NCI-H748 treated with DMSO at 0.1 percent for 48 hours (cell line): ENCODE measurements at places on chromosomes 2 and 18.

- DNase-seq = no peak
These were observed 30.9 kb upstream of the IL37 start for GRCh38 chr2:112880091-112880531.

DNA sequence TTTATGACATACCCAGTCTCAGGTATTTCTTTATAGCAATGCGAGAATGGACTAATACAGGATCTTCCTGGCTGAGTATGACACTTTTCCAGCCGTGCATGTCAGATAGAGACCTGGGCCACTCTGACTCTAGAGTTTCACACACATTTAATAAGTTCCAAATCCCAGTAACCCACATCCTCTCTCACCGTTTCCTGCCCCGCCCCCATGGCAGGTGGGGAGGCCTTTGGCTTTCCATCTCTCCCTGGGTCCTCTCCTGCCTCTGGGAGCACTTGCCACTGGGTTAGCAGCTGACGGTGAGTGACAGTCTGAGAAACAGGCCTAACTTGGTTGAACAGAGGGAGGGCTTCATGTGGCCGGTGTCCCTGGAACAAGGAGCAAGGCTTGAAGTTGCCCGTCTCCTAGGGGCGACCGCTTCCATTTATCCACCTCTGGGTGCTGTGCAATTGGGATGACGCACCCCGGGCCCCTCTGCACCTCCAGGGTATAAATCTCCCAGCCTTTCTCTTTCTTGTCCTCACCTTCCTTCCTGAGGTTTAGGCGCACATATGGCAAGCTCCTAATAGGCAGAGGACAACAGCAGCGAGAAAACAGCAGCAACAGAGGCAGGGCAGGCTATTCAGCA lies 152.7 kb upstream of the HDAC4 start:
- DNase-seq = no peak

DNA sequence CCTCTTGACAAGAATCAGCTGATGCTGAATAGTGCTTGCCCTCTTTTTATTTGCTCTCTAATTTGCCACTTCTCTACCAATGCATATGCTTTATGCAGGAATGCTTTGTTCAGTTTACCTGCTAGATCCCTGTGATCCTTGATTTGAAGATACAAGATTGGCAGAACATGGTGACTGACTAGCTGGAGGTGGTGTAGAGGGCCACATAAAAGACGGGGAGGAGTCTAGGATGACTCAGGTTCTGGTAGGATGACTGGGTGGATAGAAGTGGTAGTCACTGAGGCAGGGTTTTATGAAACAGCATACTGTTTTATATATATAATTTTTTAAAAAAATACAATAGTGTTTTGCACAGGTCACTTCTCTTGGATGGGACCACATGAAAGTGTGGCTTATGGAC lies 6.3 kb upstream of the ADGRF3 start:
- DNase-seq = no peak

DNA sequence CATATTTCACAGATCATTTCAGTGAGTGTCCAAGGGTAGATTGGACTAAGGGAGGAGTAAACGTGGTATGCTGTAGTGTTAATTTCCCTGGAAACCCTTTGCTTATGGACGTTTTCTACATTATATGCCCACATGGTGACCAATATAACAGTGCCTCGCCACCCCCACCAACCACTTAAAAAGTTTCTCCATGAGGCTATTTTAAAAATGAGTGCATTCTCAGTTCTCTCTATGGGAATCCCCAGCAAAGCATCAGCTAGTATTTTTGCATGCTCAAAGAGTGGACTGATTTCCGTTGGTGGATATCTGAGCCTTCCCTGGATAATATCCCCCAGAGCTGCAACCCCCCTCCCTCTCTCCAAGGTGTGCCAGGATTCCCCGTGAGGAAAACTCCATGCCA lies 73.2 kb downstream of the TGFA start:
- DNase-seq = no peak

GRCh38 chr2:127097471-127097765 lies 9.5 kb downstream of the BIN1 start:
- DNase-seq = no peak

- DNase-seq = no peak
These were observed 91.4 kb upstream of the IL1R2 start for GRCh38 chr2:101900375-101900774.

GRCh38 chr2:132754392-132754791 lies 84.4 kb upstream of the LYPD1 start:
- no peak for DNase-seq

DNA sequence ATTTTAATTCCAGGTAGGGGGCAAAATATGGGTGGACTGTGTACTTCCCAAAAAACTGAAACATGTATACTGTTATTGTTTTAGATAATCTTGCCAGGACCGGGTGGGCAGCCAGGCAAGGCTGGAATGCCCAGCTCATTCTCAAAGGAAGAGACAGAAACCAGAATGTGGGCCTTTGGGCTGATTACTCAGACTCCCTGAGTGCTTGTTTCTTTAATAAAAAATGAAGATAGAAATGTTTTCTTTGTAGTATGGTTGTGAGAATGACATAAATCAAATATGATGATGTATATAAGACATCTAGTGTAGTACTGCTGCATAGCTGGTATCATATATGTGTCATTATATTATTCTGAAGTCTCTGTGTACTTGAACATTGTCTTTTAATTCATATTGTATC lies 231.6 kb upstream of the NT5C1B start:
- no peak for DNase-seq

DNA sequence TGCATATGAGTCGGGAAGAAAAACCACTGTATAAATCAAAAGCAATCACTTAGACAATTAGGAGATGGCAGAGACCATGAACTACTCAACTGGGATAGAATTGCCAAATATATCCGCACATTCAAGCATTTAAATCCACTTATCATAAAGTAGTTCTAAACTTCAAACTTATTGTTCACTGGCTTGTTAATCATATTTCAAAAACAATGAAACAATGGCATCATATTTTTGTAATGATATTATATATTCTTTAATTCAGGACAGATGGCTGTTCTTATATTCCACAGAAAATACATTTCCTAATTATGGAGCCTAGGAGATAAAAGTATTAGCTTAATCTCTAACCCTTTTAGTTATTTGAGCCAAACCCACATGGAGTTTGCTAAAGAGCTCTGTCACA lies 263.6 kb downstream of the CTNNA2 start:
- no peak for DNase-seq

GRCh38 chr2:74488643-74489481 lies 6.0 kb downstream of the TTC31 start:
- DNase-seq = no peak

- no peak for DNase-seq
These were observed 140.1 kb downstream of the NOL4 start for GRCh38 chr18:34084635-34085034.

DNA sequence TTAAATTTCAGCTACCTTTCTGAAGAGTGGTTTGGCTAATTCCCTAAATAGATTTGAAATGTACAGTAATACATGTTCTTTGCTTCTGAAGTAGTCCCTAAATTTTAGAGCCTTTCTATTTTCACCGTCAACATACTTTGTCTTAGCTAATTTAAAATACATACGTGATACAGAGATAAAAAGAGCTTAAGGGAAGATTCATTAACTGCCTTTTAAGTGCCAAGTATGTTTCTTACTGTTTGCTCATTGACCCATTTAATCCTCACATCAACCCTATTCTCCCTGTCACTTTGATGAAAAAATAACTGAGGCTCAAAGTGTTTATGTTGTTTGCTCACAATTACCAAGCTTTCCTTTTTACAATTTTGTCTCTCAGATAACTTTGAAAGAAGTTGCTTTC lies 118.6 kb upstream of the CDH7 start:
- no peak for DNase-seq

- no peak for DNase-seq
These were observed 124.6 kb upstream of the TTC39C start for GRCh38 chr18:23889907-23890306.

GRCh38 chr2:942775-943460 lies 7.7 kb upstream of the SNTG2 start:
- DNase-seq = no peak

DNA sequence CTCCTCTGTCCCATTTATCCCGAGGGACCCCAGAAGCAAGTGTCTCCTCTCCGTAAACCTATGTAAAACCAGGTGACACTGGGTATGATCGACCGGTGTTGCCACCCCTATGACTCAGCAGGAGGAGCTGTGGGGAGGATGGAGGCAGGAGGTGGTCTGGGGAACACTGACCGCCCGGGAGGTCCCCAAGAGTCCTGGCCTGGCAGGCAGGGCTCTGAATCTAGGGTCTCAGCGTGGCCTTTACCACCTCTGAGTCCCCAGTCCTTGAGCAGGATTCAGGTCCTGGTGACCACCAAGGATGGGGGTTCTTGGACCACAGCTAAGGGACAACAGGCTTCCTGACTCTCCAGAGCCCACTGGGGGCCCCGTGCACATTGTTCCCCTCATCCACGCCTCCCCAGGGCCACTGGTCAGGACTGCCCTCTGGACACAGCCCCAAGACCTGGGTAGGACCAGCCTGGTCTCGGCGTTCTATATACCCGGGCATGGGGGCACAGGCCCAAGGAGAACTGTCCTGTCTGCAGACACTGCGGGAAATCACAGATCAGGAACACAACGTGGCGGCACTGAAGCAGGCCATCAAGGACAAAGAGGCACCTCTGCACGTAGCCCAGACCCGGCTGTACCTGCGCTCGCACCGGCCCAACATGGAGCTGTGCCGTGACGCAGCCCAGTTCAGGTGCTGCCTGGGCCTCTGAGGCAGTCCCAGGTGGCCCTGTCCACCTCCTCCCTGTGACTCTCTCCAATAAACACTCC lies 4.0 kb downstream of the TEKT4 start:
- no peak for DNase-seq

- no peak for DNase-seq
These were observed 427.8 kb downstream of the ZNF521 start for GRCh38 chr18:24924066-24924716.

- peak; percentile 20 for DNase-seq
These were observed 195.5 kb downstream of the L3MBTL4 start for GRCh38 chr18:6219116-6219717.

- no peak for DNase-seq
These were observed 70.3 kb downstream of the ARL4C start for GRCh38 chr2:234426616-234427015.

- no peak for DNase-seq
These were observed 148.0 kb upstream of the SMAD2 start for GRCh38 chr18:48078448-48078847.

DNA sequence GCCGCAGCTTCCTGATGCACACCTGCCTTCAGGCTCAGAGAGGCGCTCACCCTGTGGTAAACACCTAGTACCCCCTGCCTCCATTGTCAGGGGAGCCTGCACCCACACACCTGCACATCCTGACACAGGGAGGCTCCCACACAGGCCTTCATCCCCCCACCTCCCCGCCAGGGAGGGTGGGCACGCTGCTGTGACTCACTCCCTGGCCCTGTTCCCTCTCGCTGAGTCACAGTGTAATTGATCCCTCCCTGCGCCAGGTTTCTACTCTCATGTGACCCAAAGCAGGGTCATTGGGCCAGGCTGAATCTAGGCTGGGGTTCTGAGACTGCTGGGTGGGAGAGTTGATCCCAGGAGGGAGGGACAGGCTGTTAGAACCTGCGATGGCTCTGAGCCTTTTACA lies 8.5 kb upstream of the CELF4 start:
- DNase-seq = no peak

DNA sequence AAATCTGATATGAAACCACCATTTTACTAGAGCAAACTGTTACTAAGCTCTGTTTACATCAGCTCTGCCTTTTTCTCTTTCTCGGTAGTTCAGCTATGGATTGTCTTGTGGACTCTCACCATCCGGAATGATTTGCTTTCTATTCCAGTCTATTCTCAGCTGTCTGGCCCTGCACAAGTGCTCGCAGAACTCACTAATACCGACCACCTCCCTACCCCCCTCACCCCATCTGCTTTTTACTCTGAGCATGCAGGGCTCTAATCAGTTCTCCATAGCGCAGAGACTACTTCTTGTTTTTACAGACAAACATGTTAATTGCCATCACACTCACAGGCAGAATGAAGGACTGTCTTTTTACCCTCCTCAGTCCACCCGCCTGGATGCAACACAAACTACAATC lies 180.7 kb upstream of the POU3F3 start:
- DNase-seq = no peak

- DNase-seq = no peak
These were observed 82.8 kb upstream of the ZNF521 start for GRCh38 chr18:25434745-25435144.

DNA sequence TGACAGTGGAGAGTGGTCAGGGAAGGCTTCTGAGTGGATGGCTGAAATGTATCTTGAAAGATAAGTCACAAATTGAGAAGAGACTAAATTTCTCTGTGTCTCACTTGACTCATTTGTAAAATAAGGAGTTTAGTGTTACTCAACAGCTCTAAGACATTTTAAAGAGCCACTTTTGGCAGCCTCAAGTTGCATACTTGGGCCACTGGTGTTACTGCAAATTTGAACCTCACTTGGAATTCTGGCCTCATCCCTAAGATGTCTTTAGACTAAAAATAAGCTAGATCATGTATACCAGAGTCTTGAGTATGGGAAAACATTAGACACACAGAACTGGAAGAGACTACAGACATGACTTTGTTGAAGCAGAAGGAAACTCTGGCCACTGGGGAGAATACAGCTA lies 4.5 kb upstream of the MTLN start:
- DNase-seq = no peak

DNA sequence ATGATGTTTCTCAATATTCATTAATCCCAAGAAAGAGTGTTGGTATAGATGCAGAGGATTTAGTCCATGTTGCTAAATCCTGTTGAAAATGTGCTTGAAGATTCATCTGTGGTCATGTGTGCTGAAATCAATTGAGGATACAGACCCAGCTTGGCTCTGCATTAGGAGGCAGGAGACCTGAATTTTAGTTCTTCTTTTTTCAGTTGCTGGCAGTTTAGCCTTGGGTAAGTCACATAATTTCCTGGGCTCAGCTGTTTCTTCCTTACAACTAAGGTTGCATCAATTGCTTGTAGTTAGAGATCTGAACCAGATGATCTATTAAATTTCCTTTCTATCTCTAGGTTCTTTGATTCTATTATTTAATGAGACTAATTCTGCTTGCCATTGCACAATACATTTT lies 54.4 kb downstream of the SETBP1 start:
- no peak for DNase-seq

- no peak for DNase-seq
These were observed 33.4 kb downstream of the LAMA3 start for GRCh38 chr18:23722646-23723045.

DNA sequence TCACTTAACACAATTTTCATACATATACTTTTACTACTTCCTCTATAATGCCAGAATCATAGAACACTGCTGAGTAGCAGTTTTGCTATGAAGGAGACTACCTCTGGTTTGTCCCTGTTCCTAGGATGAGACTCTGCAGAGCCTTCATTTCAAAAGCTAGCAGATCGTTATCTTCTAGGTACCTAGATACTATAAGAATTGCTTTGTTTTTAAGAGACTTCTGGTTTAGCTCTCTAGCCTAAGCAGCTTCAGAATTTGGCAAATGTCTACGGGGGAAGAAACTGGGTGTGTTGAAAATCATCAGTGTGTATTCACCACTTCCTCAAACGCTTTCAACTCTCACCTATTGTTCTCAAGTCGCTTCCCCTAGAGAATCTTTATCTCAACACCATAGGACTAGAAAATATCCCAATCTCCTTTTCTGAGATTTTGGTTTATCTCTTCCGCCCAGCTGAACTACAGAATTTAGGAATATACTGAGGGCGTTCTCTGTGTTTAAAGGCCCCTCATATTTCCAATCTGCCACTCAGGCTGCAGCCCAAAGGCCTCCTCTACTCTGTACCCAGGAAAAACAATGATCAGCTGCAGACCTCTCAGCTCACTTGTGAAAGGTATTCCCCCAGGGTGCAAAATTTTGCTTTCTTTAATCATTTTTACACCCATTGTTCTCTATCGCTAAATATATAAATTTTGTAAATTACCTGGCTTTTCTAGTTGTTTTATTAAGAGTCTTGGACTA lies 28.7 kb downstream of the SMAD2 start:
- no peak for DNase-seq
